ENCODE measurements at places on chromosomes 7 and 10. TPM values are rescaled to one million over a fixed set of nuclear protein-coding genes. Genes with fewer than 3 reads are reported as not detected.

DNA sequence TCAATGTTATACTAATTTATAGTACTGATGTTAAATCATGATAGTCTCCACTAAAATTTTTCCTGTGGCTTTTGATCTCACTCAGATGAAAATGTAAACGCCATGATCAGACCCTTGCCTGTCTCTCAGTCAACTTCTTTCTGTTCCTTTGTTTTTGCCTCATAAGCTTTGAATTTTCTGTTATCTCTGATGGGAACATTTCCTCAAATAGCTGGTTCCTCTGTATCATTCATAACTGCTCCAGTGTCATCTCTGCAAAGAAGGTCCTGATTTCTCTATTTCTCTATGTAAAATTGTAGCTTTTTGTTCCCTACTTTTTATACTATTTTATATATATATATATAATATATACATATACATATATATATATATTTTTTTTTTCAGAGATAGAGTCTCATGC is 67.5 kb downstream of the GPR141 start:
- ATAC-seq = no peak

The LIPN gene
- not detected for total RNA-seq

The EEF1AKMT2 gene
- total RNA-seq = 15.8 TPM

- ATAC-seq = no peak
These were observed 49.1 kb downstream of the OSBPL3 start for GRCh38 chr7:24930856-24931255.

GRCh38 chr7:117375380-117375779 is 51.9 kb downstream of the ASZ1 start:
- ATAC-seq = no peak

The DYNC1I1 gene
- total RNA-seq = 22.4 TPM

- peak; percentile 53 for ATAC-seq
These were observed at the start of gene IDI2 for GRCh38 chr10:1025683-1026082. TSS of gene IDI2 (minus strand) at chr10:1025859. CDS start at chr10:1024723, 1,136 bp downstream.

The NXPH1 gene
- 1.4 TPM for total RNA-seq

The VWDE gene
- 0.56 TPM for total RNA-seq

DNA sequence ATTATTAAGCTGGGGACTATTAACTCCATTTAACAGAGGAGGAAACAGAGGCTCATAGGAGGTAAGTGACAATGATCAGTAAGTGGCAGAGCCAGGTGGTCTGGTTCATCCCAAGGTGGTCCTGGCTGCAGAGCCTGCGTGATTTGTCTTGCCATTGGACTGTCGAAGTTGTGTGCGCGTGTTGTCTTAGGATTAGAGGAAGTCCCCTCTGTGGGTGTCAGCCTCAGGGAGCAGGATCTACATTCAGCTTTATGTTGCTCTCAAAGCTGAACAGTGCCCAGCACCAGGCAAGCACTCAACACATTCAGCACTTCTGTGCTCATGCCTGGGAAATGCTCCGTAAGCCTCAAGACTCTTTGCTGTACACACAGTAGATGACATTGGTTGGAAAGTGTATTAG is 139.5 kb downstream of the HERPUD2 start:
- no peak for ATAC-seq

The FGF8 gene
- total RNA-seq = not detected

GRCh38 chr10:113326160-113327111 is 226.4 kb upstream of the HABP2 start:
- peak; percentile 88 for ATAC-seq

The WDFY4 gene
- total RNA-seq = 0.05 TPM

DNA sequence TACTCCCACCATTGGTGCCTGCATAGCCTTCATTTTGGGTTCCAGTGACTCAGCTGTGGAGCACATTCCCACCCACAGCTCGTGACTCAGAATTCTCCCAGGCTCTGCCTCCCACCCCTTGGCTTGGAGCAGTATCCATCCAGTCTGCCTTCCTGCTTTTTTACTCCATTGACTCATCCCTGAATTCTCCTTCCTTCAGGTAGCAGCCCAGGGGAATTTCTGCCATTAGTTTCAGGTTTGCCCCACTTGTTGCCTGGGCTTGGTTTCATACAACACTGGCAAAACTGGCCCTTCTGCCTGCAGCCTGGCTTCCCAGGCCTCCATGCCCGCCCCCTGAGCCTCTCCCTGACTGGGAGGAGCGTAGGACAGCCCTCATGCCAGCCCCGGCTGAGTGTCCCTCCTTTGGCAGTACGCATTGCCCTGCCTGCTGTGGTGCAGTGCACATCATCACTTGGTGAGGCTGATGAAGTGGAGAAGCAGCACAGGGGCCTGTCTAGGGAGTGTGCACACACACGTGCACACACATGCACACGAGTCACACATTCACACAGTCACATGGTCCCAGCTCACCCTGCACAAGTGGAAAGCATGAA is 55.0 kb downstream of the SNX10 start:
- peak; percentile 64 for ATAC-seq

The TMEM273 gene
- total RNA-seq = 0.45 TPM

The ZPBP gene
- total RNA-seq = not detected

GRCh38 chr7:133186060-133186459 is 66.8 kb upstream of the EXOC4 start:
- no peak for ATAC-seq

DNA sequence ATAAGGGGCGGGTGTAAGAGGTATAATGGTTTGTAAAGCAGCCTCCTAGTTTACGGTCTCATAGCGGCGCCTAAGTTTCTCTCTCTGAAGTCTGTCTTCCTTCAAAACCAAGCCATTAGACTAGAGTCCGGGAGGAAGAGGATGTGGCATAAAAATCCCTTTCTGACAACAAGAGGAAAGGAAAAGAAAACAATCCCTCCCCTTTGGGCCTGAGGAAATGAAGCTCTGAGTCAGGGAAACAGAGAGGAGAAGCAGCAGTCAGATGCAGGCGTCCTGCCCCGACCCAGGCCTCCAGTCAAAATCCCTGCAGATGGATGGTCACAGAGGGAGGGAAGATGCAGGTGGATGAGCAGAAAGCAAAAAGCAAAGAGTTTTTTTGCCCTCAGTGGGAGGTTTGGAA is 23.7 kb downstream of the PARP12 start:
- no peak for ATAC-seq

The C10orf53 gene
- total RNA-seq = 0.26 TPM

GRCh38 chr7:1045069-1046063 is 1.0 kb downstream of the GPR146 start:
- no peak for ATAC-seq

DNA sequence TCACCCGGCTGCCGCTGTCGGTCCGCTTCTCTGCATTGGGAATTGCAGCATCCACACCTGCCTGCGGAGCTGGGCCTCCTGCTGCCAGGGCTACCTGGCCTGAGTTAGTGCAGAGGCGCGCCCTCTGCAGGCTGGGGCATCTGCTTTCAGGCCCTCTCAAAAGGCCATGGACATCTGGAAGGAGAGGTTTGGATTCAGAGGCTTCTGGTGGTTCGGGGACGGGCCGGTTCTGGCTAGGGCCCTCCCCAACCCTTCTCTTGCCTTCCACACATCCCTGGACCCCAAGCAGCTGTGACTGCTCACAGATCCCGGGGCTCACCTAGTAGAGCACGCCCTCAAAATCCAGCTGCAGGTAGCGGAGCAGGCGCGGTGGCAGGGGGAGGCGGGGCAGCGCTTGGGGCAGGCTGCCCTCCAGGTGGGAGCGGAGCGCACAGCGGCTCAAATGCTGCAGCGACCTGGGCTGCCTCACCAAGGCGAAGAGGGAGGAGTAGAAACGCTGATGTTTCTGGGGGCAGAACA is 8.4 kb upstream of the GBX1 start:
- ATAC-seq = no peak

GRCh38 chr7:97015279-97015678 is 9.4 kb downstream of the DLX5 start:
- ATAC-seq = no peak

DNA sequence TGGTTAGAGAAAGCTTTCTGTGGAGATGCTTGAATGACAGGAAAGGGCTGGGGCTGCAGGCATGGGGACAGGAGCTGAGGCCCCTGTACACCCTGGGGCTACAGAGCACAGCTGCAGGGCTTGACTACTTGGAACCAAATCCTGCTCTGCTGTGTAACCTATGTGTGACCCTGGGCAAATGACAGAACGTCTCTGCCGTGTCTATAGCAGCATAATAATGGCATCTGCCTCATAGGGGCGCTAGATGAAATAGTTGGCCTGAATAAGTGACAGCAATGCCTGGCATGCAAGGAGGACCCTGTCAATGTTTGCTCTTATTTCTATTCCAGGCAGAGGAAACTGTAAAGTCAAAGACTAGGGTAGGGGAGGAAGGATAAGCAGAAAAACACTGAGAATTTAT is 254.0 kb downstream of the USP6NL start:
- peak; percentile 92 for ATAC-seq

DNA sequence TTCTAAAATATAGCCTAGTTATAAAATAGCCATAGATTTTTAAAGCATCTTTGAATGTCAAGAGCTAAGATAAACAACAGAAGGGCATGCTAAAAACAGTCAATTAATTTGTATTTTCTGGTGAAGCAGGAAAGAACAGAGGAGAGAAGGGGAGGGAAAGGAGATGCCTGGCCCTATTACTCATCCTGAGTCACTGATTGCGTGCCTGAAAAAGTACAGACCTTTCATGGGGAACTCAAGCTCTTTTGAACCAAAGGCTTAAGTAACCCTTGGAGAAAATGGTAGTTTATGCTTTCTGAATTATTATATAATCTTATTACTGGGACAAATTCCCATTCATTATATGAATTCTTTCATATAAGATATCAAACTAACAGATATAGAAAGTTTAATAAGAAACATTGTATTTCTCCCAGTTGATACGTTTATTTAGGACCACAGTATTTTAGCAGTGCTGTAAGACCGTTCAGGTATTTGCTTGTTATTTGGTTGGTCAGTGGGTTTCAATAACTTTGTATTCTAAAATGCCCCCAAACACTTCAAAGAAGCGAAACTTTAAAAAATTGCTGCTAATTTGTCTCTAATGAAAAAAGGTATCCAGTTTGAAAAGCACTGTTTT is 151.3 kb downstream of the HGF start:
- no peak for ATAC-seq

DNA sequence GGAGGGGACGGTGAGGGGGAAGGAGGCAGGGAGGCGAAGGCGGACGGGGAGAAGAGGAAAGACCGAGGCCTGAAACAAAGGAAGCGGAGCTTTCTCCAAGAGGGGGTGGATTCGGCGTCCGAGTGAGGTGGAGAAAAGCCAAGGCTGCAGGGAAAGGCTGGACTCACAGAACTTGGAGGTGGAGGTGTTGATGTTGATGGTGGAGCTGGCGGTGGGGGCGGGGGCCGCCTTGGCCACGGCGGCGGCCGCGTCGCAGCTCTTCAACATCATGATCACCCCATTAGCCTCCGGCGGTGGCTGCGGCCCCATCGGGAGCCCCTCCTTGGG is 578 bp downstream of the CACUL1 start:
- peak; percentile 15 for ATAC-seq

The GDF2 gene
- 0.21 TPM for total RNA-seq

- peak; percentile 98 for ATAC-seq
These were observed 88.3 kb downstream of the PTPRZ1 start for GRCh38 chr7:121961089-121961867.

The EBLN1 gene
- total RNA-seq = 4.0 TPM

- ATAC-seq = no peak
These were observed 336.1 kb upstream of the KCND2 start for GRCh38 chr7:119936836-119937235.

DNA sequence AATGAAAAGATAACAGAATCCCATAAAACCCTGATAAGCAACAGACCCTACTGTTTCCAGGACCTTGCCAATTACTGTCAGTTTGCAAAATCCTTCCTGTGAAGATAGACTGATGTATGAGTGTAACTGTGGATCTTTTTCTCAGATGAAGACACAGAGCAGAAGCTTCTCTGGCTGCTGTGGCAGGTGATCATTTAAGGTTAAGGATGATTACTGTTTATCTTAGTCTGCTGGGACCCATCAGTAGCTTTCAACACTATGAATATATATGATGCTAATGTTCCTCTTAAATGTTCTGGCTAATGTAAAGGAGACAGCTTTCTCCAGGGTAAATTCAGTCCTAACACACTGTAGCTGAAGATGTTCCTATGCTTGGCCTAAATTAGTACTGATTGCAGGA is 56.0 kb upstream of the CTTNBP2 start:
- ATAC-seq = no peak

DNA sequence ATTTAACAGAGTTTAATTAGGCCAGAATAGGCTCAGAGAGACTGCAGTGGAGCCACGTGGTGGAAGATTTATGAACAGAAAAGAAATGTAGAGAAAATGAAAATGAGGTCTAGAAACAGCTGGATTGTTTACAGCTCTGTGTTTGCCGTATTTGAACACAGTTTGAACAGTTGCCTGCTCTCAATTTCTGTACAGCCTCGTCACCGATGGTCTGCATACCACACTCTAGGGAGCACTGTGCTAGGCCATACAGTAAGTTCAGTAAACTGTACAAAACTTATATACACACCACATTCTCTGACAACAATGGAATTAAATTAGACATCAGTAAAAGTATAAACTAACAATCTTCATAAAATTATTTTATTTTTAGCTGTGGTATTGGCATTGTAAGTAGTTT is 11.1 kb upstream of the CYP2E1 start:
- no peak for ATAC-seq

DNA sequence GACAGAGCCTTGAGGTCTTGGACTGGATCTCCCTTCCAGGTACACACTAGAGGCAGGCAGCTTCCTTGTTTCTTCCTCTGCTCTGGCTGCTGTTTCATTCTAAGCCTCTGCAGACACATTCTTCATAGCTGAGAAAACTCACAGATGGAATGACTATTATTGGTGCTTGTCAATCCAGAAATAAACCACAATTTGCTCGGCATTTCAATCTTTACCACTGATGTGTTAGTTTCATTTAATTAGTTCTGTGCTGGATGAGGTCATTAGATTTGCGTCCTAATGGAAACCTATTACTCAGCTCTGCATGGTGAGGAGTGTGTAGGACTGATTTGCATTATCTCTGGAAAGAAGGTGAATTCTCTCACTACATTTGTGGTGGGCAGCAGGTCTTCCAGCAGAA is 392.5 kb downstream of the NRG3 start:
- ATAC-seq = peak; percentile 36

DNA sequence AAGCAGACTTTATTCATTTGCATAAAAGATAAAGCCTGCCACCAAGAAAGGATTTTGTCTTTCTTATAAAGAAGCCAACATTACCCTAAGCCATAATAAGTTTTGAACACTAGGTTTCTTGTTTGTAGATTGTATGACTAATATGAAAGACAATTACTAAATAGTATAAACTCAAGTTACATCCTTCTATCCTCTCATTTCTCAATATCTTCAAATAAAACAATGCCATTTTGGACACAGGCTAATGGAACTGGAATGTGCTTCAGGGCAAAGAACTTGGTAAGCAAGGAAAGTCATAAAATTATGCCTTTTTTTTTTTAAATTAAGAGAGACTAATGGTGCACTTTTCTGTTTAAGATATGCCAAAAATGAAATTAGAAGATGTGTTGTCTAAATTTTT is 137.7 kb downstream of the DKK1 start:
- no peak for ATAC-seq

DNA sequence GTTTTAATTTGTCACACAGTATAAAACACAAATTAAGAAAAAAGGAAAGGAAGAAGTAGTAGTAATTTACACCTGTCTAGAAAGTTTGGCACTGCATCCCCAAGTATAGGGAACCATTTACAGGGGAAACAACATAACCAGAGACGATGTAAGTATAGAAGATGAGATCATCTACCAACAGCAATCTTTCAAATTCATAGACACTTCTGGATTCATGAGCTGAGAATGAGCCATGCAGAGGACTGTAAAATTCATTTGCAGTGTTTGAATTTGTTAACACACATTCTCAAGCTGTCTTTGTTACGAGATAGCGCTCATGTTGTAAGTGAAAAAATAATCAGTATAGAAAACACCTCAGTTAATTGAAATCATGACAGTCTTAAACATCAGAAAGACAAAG is 337.0 kb upstream of the MEOX2 start:
- ATAC-seq = peak; percentile 81

GRCh38 chr7:95470452-95470851 is 15.3 kb upstream of the ASB4 start:
- ATAC-seq = no peak
